Uterine smooth muscle cell (primary cell): ENCODE measurements at places on chromosomes 5 and 9. TPM values are rescaled to one million over a fixed set of nuclear protein-coding genes. Genes with fewer than 3 reads are reported as not detected.

SLC45A2 gene
- total RNA-seq, result under 0.01 TPM in 2 replicates

FSTL4 gene
- total RNA-seq, result not detected in 2 replicates

GSN gene
- 308 and 530 TPM in 2 replicates for total RNA-seq

CBY3 gene
- total RNA-seq, result 0.50 TPM in 1 of 2 replicates, not detected in the other

PTCD2 gene
- total RNA-seq, result 11.0 and 13.2 TPM in 2 replicates

CCNI2 gene
- total RNA-seq, result not detected in 2 replicates

OTP gene
- under 0.01 TPM in 1 of 2 replicates, not detected in the other for total RNA-seq

DMRT3 gene
- not detected in 2 replicates for total RNA-seq

FBP2 gene
- total RNA-seq, result not detected in 2 replicates

IFNA21 gene
- not detected in 2 replicates for total RNA-seq

IGFBPL1 gene
- 0.12 TPM in 1 of 2 replicates, not detected in the other for total RNA-seq

PCDHGB2 gene
- total RNA-seq, result 1.2 and 1.7 TPM in 2 replicates

GDF9 gene
- total RNA-seq, result 0.11 and 0.12 TPM in 2 replicates
